IMR-90 (cell line): ENCODE measurements at places on chromosomes 5 and 9. TPM values are rescaled to one million over a fixed set of nuclear protein-coding genes. Genes with fewer than 3 reads are reported as not detected.
A peak's percentile ranks its signal among the peaks of the same experiment; 100 is the strongest.

FBP1 gene
- not detected in 2 replicates for total RNA-seq

NTRK2 gene
- total RNA-seq = under 0.01 TPM in 1 of 2 replicates, not detected in the other

DNAJC21 gene
- 8.8 and 27.2 TPM in 2 replicates for total RNA-seq

MROH2B gene
- not detected in 2 replicates for total RNA-seq

F12 gene
- 0.36 and 0.56 TPM in 2 replicates for total RNA-seq

DNA sequence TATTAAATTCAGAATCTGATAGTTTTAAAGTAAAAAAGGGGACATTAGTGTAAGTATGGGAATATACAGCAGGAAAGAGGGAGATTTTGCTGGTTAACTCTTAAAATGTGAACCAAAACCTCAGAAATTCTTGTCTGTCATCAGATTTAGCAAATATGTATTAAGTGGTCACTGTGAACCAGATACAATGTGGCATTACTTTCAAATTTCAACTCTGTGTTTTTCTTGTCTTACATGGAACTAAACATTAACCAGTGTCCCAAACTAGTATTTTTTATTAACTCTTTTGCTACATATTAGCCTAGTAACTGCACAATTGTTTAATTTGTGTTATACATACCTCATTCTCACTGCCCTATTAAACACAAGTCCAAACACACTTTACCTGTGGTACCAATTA lies 259.9 kb upstream of the RASA1 start:
- no peaks in the 10 kb centered on the region for H3K27me3 ChIP-seq
- H3K36me3 ChIP-seq = no peaks in the 10 kb centered on the region
- H3K4me3 ChIP-seq = no peak overlapping the region
- no peak overlapping the region for H3K27ac ChIP-seq

- no peak overlapping the region for H3K4me3 ChIP-seq
- H3K36me3 ChIP-seq = no peaks in the 10 kb centered on the region
- no peaks in the 10 kb centered on the region for H3K27me3 ChIP-seq
- DNase-seq = no peak
Observed at GRCh38 chr5:61837788-61838187, 468.2 kb upstream of the KIF2A start.

DNA sequence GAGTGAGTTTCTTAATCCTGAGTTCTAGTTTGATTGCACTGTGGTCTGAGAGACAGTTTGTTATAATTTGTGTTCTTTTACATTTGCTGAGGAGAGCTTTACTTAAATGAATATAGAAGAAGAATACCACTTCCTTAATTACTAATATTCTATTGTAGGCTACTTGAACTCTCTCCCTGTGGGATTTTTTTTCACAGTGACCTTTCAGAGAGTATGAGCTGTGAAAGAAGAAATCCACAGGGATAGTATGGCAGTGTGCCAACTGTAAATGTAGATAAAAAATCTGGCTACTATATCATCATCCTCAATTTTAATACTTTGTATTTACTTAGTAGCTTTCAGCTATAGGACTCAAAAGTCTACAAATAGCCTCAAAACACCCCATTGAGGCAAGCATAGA lies 67.3 kb downstream of the COMMD10 start:
- no peak overlapping the region for H3K4me3 ChIP-seq
- no peaks in the 10 kb centered on the region for H3K4me1 ChIP-seq
- H3K27ac ChIP-seq = no peak overlapping the region
- no peaks in the 10 kb centered on the region for H3K27me3 ChIP-seq
- H3K36me3 ChIP-seq = no peaks in the 10 kb centered on the region

DNA sequence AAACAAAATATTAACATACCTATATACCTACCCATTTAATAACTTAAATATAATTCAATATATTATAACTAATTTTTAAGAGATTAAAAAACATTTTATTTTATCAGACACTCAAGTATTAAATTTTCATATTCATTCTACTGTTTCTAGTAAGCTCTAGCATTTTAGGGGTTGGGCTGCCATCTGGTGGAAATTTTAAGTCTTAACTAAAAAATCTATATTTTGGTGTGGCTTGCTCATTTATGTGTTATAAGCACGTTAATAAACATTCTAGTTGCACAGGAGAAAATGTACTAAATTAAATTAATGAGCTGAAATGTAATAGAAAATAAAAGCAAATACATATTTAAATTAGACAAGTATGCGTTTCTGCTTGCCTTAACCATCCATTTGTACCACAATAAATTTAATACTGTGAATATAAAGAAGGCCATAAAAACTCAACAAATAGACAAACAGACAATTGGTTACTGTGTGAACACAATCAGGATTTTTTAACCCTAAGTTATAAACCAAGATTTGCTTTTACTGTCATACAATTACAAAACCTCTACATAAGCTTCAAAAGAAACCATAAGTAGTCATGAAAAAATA lies 1728.3 kb upstream of the CDH9 start:
- H3K4me1 ChIP-seq = no peaks in the 10 kb centered on the region
- no peak overlapping the region for H3K27ac ChIP-seq
- DNase-seq = peak; percentile 21
- H3K27me3 ChIP-seq = no peaks in the 10 kb centered on the region
- H3K36me3 ChIP-seq = no peaks in the 10 kb centered on the region

- no peak overlapping the region for H3K4me3 ChIP-seq
- H3K4me1 ChIP-seq = peaks cover 11% of the 10 kb centered on the region; the same call in 1 of the 2 replicates
- H3K27me3 ChIP-seq = no peaks in the 10 kb centered on the region
- H3K27ac ChIP-seq = no peak overlapping the region
- no peaks in the 10 kb centered on the region for H3K36me3 ChIP-seq
Observed at GRCh38 chr5:143227301-143227700, 176.2 kb downstream of the NR3C1 start.

GRCh38 chr9:83280790-83281189 lies 217.8 kb upstream of the RASEF start:
- no peak overlapping the region for H3K27ac ChIP-seq
- H3K4me3 ChIP-seq = no peak overlapping the region
- no peaks in the 10 kb centered on the region for H3K27me3 ChIP-seq

GRCh38 chr9:107214915-107215314 lies 68.2 kb upstream of the RAD23B start:
- no peaks in the 10 kb centered on the region for H3K27me3 ChIP-seq
- H3K27ac ChIP-seq = no peak overlapping the region
- no peaks in the 10 kb centered on the region for H3K36me3 ChIP-seq
- H3K4me1 ChIP-seq = peaks cover 8% of the 10 kb centered on the region
- H3K4me3 ChIP-seq = no peak overlapping the region

DNA sequence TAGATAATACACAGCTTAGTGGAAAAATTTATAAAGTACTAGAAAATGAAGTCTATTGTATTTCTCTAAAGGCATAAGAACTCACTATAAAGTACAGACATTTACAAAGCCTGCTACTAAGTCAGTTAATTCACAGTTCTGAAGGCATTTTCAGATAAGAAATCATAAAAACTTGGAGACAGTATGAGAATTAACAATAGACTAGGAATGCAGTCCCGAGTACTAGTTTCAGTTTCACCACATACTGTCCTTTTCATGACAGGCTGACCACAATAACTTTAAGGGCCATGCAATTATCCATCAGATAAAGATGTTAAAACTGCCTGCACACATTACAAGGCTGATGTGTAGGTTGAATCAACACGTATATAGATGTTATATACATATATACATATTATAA lies 362.6 kb upstream of the SMC2 start:
- DNase-seq = no peak
- no peak overlapping the region for H3K4me3 ChIP-seq
- no peaks in the 10 kb centered on the region for H3K4me1 ChIP-seq

GRCh38 chr5:126947146-126948010 lies 83.0 kb downstream of the MARCHF3 start:
- no peak overlapping the region for H3K4me3 ChIP-seq
- no peak overlapping the region for H3K27ac ChIP-seq
- no peaks in the 10 kb centered on the region for H3K36me3 ChIP-seq
- H3K4me1 ChIP-seq = no peaks in the 10 kb centered on the region; the same call in 1 of the 2 replicates

DNA sequence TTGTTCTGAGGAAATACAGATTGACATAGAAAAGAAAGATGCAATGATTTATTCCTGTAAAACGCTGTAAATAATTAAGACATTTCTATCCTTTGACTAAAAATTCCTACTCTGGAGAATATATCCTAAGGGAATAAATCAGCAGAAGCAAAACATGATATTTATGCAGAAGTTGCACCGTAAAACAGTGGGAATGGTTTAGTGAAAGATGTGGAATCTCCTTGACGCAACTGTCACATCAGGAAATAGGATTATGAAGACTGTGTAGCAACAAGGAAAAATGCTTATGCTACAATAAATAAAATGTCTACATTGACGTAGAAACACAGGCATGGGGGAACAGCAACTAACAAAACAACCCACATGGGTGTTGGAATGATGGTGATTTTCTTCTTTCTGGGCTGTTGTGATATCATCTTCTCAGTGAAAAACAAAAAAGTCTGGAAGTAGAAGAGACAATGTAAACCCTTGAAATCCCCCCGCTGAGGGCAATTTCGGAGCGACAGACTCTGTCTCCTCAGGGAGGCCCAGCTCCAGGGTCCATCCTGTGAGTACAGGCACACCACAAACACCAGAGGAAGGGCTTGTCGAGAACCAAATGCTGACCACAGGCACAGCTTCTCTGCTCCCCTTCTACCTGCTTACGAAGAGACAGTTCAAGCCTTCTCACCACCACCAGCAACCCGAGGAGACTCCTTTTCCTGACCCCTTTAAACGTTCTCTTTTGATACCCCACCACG lies 25.2 kb downstream of the COL23A1 start:
- H3K36me3 ChIP-seq = no peaks in the 10 kb centered on the region
- no peak overlapping the region for H3K27ac ChIP-seq
- no peak overlapping the region for H3K4me3 ChIP-seq
- H3K4me1 ChIP-seq = no peaks in the 10 kb centered on the region

DNA sequence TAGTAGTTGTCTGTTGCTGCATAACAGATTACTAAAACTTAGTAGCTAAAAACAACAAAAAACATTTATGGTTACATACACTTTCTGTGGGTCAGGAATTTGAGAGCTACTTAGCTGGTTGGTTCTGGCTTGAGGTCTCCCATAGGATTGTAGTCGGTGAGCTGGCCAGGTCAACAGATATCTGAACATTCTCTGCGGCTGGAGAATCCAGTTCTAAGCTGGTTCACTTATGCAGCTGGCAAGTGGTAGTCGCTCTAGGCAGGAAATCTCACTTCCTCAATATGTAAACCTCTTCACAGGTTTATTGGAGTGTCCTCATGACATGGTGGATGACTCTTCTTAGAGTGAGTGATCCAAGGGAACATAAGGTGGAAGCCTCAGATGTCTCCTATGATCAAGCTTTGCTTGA lies 65.7 kb upstream of the TNFAIP8 start:
- no peak overlapping the region for H3K4me3 ChIP-seq
- no peaks in the 10 kb centered on the region for H3K27me3 ChIP-seq
- H3K27ac ChIP-seq = no peak overlapping the region
- no peaks in the 10 kb centered on the region for H3K36me3 ChIP-seq
- peaks cover 13% of the 10 kb centered on the region for H3K4me1 ChIP-seq

DNA sequence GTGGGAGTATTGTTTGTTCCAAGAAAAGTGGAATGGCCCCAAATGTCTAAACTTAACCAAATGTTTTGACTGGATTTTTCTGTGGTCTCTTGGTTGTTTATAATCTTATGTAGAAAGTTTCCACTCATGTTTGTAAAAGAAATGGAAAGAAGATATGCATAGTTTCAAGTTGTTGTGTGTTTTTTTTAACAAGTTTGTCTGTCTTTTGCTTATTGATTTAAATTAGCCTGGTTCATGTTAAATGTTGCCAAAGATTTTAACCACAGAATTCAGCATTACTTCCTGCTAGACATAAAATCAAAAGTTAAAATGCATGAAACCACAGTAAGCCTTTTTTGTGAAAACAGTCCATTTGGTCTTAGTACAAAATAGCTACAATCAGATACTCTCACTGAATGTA lies 14.0 kb downstream of the PPWD1 start:
- DNase-seq = peak; percentile 45
- H3K27ac ChIP-seq = no peak overlapping the region
- peaks cover 14% of the 10 kb centered on the region for H3K36me3 ChIP-seq
- H3K4me1 ChIP-seq = no peaks in the 10 kb centered on the region

- H3K27me3 ChIP-seq = no peaks in the 10 kb centered on the region
- DNase-seq = no peak
- H3K36me3 ChIP-seq = peaks cover 2% of the 10 kb centered on the region; the same call in 1 of the 2 replicates
- no peak overlapping the region for H3K27ac ChIP-seq
Observed at GRCh38 chr5:140111859-140112551, 1.9 kb upstream of the PURA start.

GRCh38 chr5:179267071-179267670 lies 78.1 kb downstream of the ADAMTS2 start:
- peak overlapping the region; percentile 98 for H3K27ac ChIP-seq
- H3K27me3 ChIP-seq = no peaks in the 10 kb centered on the region
- peaks cover 2% of the 10 kb centered on the region; the same call in 1 of the 2 replicates for H3K36me3 ChIP-seq
- no peak overlapping the region for H3K4me3 ChIP-seq

DNA sequence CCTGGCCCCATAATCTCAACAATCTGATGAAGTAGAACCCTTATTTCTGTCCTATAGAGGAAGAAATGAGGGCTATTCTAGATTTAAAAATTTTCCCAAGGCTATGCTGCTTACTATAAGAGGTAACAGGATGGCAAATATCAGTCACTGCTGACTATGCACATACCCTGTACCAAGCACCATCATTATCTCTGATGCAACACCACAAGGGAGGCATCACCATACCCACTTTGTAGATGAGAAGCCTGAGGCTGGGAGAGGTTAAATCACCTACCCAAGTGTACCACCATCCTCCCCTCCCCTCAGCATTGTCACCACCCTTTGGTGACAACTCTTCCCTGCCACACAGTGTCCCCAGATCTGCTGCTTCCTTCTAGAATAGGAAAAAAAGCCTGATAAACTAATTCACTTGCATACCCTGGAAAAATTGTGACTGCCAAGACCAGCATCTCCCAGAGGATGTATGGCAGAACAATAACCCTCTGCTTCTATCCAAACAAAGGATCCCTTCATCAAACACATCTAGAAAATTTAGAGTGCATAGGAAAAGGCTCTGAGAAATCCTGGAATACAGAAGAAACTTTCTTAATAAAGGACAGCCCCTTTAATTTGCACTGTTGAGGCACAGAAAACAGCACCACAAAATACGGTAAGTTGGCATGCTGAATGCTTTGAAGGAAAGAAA lies 48.3 kb downstream of the PRRC1 start:
- peaks cover 6% of the 10 kb centered on the region for H3K27me3 ChIP-seq
- H3K4me3 ChIP-seq = no peak overlapping the region
- H3K27ac ChIP-seq = no peak overlapping the region
- no peaks in the 10 kb centered on the region for H3K36me3 ChIP-seq
- peaks cover 7% of the 10 kb centered on the region for H3K4me1 ChIP-seq

DNA sequence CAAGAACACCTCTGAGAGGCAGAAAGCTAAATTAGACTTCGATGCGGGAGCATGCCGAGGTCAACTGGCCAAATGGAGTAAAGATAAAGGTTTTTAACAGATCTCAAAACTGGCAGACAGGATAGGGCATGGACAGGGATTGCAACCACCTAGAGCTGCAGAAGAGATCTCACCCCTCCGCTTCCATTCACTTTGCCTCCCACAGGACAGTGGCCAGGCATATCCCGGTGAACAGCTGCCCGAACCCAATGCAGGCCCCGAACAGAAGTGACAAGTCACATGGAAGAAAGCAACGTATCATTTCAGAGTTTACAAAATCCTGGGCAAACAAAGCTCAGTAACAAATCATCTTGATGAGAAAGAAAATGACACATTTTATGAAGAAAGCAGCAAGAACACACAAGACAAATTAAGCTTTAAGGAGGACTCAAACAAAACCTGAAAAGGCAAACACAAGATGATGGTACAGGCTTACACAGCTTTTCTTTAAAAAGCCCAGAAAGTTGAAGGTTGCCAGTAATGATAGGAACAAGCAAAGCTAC lies 18.4 kb downstream of the RNF130 start:
- H3K36me3 ChIP-seq = no peaks in the 10 kb centered on the region
- H3K27me3 ChIP-seq = no peaks in the 10 kb centered on the region
- no peak overlapping the region for H3K27ac ChIP-seq
- no peak overlapping the region for H3K4me3 ChIP-seq

- no peaks in the 10 kb centered on the region for H3K36me3 ChIP-seq
- H3K4me3 ChIP-seq = no peak overlapping the region
- DNase-seq = no peak
- H3K4me1 ChIP-seq = no peaks in the 10 kb centered on the region; the same call in 1 of the 2 replicates
- H3K27ac ChIP-seq = no peak overlapping the region
- H3K27me3 ChIP-seq = peaks cover 63% of the 10 kb centered on the region
Observed at GRCh38 chr9:137141050-137141810, 2.3 kb downstream of the GRIN1 start.
